ENCODE measurements at places on chromosomes 12 and 14.

GRCh38 chr12:48281811-48282210 lies 68.9 kb downstream of the ZNF641 start:
- peak; percentile 67 for DNase-seq

GRCh38 chr12:57611108-57611826 lies at the start of gene ARHGEF25:
Gene ARHGEF25 (plus strand): TSS chr12:57611435. CDS start chr12:57611895, 460 bp downstream.
- DNase-seq: peak; percentile 31

GRCh38 chr14:81516986-81517797 lies 16.5 kb downstream of the SEL1L start:
- DNase-seq: no peak

DNA sequence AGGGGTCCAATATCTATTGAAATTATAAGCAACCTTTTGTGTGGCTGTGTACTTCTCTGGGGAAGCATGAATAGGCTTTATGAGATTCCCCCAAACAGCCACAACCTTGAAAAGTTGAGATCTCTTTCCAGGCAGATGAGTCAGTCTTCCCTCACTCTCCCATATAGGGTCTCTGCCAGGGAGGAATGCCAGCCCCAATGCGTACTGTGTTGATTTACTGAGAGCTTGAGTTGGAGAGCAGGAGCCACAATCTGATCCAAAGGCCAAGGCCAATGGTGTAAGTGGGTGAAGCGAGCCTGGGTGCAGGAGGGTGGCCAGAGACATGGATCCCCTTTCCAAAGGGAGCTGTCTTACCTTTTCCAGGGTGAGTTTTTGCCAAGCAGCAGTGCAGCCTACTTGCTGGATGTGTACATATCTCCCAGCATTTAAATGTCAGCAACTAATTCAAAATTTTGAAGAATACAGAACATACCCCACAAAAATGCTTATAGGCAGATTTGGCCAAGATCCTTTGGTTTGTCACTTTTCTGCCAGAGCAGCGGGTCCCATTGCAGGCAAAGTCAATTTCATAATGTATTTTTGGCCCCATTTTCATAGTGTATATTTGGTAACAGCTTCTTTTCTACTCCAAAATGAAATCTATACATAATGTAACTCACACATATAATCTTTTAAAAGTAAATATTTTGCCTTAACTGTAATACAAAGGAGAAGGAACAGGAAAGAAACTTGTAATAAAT lies 88.2 kb downstream of the TBC1D30 start:
- DNase-seq: no peak

DNA sequence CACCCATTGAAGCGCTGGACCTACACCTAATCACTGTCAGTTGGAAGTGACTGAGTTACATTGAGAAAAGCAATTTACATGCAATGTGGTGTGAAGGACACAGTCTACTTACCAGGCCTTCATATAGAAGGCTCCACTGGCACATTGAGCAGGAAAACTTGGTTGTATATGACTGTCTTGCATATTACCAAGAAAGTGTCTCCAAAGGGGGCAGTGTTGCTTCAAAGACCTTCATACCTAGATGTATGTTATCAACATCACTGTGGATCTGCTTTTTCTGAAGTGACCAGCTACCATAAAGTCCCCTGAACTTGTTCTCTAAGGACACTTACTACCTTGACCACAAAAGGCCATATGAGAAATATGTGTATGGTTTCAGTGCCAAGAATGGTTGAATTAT lies 64.1 kb downstream of the NELL2 start:
- no peak for DNase-seq

GRCh38 chr12:49013428-49013827 lies 5.1 kb downstream of the PRKAG1 start:
- DNase-seq: no peak

- no peak for DNase-seq
Measured at GRCh38 chr12:121250359-121250758, 40.4 kb downstream of the P2RX4 start.

DNA sequence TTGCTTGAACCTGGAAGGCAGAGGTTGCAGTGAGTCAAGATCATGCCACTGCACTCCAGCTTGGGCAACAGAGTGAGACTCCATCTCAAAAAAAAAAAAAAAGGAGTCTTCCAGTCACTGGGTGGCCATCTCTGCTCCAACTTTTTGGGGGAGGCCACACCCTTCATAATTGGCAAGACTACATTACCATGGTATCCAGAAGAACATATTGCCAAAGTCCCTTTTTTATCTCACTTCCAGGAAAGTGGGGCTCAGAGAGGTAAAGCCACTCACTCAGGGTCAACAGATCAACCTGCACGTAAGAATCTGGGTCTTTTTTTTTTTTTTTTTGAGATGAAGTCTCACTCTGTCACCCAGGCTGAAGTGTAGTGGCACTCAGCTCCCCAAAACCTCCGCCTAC lies 5.0 kb upstream of the CD63 start:
- DNase-seq: no peak

- DNase-seq: no peak
Measured at GRCh38 chr12:132469423-132469822, 20.5 kb upstream of the FBRSL1 start.
